ENCODE measurements at places on chromosomes 6 and 20.

DNA sequence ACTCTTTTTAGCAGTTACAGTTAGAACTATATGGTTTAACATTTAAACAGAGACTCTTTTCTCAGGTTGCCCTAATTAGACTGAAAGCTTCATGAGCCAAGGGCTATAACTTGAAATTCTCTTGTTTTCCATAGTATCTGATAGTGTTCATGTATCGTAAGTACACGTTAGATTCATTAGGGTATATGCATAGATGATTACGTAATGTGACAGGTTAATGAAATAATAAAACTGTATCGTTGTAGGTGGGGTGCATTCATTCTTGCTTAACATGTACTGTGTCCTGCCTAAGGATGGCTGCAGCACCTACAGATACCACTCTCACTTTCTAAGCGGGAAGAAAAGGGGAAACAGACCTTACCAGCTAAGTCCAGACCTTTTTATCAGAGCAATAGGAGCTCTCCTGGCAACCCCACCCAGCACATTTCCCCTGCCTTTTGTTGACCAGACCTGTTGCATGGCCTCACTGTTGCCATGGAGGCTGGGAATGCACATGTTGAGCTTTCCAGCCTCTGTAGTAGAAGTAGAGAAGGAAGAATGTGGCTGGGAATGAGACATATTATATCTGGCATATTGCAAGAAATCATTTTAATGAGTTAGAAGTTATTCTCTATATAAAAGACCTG lies 83.0 kb downstream of the MAP3K4 start:
- DNase-seq: no peak

DNA sequence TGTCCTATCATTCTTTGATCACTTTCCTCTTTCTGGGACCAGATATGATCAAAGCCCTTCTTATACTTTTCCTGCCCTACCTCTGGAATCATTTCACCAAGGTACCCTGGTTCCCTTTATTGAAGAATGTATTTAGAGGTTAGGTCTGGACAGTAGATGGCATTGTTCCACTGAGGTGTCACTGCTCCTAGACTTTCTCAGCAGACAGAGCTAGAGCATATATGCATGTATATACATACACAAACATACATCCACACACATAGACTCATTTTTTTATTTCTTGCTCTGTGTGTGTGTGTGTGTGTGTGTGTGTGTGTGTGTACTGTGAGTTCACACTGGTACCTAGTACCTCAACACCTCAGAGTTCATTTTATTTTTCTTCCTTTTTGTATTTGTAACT lies 40.9 kb downstream of the PTPRA start:
- no peak for DNase-seq

DNA sequence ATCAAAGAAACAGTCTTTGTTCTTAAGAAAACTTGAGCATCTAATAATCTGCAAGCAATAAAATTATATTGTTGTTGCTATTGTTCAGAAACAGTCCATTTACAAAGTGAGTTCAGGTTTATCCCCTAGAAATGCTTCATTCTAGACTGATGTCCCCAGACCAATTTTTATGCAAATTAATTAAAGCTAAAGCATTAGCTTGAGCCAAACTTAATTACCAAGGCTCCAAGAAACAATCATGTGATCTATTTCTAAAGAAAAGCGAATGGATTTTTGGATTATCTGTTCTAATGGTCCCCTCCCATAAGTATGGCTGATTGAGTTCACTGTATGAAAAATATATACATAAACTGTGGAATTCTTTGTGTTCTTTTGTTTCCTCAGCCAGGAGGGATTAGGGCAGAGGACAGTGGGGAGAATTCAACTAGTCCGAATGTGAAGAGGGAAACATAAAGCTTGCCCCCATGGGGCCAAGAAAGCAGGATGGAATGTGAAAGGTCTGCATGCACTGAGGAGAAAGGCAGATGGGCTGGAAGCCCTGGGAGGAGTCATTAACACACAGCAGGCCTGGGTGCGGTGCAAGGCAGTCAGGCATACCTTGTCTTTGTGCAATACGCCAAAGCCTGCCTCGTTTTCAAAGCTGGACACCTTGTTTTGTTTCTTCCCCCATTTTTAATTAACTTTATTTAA lies 597.1 kb downstream of the KIF16B start:
- DNase-seq: no peak

- DNase-seq: no peak
Observed at GRCh38 chr20:33979094-33979493, 14.6 kb upstream of the RALY start.

DNA sequence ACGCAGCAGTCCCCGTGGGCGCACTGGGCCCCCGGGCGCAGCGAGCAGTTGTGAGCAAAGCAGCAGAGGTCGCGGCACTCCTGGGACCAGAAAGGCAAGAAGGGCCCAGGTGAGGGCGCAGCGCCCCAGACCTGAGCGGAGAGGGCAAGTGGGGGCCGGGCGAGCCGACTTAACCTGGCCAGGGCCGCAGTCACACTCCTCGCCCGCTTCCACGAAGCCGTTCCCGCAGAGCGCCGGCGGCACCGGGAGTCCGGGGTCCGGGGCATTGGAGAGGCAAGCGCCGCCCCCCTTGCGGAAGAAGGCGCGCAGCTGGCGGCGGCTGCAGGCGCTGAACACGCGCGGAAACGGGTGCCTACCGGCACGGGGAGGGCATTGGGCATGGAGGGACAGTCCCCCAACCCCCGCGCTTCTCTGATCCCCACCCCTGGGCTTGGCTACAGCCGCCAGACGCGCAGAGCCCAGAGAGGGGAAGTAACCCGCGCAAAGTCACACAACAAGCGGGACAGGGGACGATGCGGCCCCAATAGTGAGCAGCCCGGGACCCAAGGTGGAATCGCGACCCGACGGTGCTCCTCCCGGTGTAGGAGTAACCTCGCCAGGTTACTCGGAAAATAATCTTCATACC lies 9.2 kb downstream of the ADAM33 start:
- DNase-seq: no peak

DNA sequence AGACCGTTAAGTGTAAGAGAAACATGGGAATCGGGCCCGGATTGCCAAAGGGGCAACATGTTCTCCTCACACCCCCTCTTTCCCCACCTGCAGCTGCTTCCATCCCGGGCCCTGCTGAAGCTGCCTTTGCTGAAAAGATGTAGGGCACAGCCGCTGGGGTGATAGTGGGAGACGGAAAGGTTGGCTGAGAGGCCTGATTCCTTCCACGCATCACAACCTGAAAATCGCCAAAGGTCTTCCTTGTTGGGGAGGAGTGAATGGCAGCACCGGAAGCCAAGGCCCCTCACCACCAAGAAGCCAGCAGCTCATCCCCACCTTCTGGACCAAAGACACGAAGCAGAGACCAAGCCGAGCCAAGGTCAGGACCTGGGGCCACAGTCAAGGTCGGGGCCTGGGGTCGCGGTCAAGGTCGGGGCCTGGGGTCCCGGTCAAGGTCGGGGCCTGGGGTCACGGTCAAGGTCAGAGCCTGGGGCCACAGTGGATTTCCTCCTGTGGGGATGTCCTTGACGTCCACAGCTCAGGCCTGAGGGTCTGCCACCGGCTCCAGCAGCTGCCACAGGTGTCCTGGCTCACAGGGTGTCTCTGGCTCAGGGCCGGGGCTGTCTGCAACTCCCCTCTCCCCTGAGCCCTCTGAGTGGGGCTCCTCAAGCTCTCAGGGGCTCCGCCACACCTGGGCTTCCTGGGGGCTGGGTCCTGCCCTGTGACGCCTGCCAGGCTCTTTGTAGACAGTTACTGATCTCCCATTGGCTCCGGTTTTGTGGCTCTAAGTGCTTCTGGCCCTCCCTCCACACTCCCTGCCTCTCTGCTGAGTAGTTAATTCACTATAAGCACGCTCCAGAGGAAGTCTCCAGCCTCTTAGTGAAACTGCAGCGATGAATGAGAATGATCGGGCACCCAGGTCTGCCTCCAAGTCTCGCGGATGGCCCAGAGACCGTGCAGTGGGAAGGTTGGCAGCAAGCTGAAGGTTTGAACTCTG lies 5.5 kb upstream of the CHRNA4 start:
- no peak for DNase-seq

GRCh38 chr6:147689398-147689797 lies 180.9 kb downstream of the SAMD5 start:
- DNase-seq: no peak

- DNase-seq: no peak
Observed at GRCh38 chr6:144156991-144157390, 6.7 kb downstream of the STX11 start.

DNA sequence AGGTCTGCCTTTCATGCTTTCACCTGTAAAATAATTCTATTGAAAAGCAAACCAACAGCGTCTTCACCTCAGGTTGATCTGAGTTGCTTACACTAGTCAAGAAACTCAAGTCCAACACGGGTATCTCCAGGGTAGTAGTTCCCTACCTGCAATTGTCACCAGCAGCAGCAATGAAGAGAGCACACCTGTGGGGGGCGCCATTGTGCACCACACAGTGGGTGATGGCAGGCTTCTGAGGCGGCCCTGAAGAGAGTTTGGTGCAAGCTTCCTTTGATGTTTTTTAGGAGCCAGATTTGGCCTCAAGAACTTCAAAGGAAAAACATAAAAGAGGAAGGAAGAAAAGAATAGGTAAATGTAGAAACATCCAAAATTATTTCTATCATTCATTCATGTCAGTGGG lies 45.1 kb downstream of the KIAA0319 start:
- DNase-seq: no peak

GRCh38 chr20:62306414-62307187 lies 3.8 kb downstream of the ADRM1 start:
- DNase-seq: no peak

- no peak for DNase-seq
Observed at GRCh38 chr6:70175770-70176169, 127.1 kb downstream of the COL9A1 start.

GRCh38 chr6:152012227-152012626 lies 204.7 kb downstream of the ESR1 start:
- no peak for DNase-seq

DNA sequence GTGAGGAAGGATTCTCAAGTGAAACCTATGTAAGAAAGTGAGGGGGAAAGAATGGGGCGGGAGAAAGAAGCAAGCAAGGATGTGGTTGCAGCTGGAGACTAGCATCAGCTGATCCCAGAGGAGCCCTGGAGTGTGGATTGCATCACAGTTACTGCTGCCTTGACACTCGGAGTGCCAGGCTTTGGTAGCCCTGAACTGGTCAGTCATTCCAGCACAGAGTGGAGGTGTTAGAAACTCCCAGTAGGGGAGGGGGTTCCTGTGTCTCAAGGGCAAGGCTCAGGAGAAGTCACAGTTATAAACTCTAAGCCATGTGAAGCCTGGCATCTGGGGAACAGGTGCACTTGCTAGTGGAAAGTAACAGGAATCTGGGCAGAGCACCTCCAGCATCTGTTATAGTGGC lies 23.5 kb downstream of the SNAP25 start:
- no peak for DNase-seq

DNA sequence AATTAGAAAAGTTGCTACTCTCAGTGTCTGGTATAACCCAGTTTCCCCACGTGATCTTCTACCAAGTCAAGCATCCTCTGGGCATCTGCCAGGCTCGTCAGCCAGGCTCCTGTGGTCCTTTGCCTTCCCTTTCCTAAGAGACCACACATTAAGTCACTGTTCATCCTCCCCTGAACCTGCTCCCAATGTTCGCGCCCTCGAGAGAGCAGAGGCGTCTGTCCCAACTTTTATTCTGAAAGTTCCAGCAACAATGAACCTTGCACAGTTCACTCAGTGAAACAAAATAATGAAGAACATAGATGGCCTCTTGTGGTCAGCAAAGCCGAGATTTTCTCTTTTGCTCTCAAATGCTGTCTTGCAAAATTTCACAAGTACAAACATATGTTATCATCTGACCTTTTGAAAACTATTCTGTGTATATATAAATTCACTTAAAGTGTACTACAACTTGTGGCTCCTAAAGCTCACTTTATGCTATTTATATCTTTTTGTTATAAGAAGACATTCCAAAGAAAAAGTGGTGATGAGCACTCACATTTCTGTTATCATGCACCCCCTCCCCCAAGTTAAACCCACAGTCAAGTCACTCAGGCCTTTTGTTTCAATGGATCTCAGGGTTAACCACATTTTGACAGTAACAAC lies 39.2 kb upstream of the NHSL1 start:
- no peak for DNase-seq

GRCh38 chr6:131843768-131844167 lies 35.9 kb downstream of the ENPP1 start:
- DNase-seq: no peak

DNA sequence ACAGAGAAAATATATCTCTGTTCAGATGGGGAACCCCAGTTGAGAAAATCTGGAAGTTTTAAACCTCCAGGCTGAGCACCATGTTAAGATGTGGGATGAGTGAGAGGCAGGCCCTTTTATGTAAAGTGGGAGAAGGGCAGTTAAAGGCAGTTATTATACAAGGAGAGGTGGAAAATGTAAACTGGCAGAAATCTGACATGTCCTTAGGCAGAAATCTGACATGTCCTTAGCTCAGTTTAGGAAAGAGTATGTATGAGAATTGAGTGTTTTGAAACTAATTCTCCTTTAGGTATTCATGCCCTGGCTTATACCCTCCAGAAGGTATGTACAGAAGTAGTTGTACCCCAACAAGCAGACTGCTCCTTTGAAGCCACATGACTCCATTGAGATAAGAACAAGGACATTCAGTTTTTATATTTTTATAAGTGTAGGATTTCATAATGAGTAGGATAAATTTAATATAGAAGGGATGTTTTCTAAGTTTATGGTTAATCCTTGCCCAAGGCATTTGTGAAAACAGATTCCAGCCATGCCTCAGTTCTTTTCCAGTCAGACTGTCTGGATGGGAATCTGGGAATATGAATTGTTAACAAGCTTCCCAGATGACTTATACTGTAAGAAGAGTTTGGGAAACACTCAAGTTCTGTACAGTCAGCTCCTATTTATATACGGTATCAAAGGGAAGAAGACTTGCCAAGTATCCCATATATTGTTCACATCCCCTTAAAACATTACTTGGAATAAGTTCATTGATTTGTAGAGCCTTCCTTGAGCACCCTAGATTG lies 87.7 kb downstream of the SCAND1 start:
- DNase-seq: no peak

DNA sequence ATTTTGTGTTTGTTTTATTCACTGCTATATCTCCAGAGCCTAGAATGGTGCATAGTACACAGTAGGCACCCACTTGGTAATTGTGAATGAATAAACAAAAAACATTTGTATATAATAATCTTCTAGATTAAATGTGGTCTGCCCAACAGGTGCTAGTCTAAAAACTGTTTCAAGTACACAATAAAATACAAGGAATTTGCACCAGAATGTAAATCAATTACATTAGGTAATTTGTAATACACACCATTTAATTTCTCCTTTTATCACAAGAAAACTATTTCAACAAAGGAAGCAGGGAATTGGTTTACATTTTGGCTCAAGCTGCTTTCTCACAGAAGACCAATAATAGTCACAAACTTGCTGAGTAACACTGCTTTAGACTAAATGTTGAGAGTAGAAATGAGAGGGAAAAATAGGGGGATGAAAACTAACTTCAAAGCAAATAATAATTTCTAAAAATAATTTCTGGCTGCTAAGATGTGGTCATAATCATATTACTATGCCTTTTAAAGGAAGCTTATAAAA lies 22.1 kb downstream of the RUNX2 start:
- DNase-seq: no peak

All from amygdala (tissue), 56 donors.